ENCODE measurements at places on chromosomes 7 and 10.

DNA sequence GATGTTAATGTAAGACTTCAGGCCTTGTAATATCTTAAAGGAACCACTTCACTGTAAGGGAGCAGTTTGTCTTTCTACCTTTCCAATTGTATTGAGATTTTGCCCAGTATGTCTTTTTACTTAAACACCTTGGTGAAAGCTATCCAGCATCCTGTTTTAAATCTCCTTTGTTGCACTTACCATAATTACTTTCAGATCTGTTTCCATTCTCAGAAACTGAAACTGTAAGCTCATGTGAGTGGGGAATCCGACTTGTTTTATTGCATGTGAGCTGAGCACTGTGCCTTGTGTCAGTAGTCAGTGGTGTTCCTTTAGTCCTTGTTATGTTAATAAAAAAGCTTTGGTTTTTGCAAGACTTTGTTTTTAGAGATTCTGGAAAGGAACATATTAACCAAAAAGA, 42.2 kb downstream of the BMPR1A start:
- no peak for DNase-seq

GRCh38 chr10:35451151-35452016, 115.1 kb downstream of the CCNY start:
- DNase-seq, result peak; percentile 77

- DNase-seq, result no peak
Measured at GRCh38 chr10:100824886-100825285, 79.5 kb downstream of the PAX2 start.

DNA sequence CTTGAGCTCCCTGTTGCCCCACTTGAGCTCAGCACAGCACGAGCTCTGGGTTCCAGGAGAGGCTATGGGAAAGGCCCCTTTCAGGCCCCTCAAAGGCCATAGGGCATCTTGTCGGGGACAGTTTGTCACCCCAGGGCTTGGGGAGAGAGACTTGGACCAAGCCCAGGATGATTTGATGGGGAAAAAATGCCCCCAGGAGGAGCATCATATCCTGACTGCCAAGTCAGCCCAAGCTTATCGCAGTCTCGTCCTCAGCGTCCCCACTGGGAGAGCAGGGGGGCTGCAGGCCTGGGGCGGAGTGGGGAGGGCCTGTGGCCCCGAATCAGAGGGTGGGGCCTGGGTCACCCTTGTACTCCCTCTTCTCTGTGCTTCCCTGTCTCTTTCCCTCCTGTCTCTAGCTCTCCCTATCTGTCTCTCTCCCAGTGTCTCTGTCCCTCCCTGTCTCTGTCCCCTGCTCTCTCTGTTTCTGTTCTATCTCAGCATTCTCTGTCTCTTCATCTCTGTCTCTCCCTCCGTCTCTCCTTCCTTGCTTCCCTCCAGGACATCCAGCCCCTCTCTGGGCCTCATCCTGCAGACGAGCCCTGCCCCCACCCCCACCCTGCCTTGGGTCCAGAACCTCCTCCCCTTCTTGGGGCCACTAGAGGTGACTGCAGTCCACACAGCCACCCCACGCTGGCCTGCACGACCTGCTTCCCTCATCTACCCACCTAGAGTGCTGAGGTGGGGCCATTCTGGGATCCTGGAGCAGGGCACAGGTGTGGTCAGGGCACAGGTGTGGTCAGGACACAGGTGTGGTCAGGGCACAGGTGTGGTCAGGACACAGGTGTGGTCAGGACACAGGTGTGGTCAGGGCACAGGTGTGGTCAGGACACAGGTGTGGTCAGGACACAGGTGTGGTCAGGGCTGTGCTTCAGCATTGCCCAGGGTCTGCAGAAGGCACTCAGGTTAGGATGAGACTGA, 17.3 kb upstream of the GRIFIN start:
- DNase-seq, result no peak

- DNase-seq, result no peak
Measured at GRCh38 chr10:55369670-55370420, 568.8 kb upstream of the PCDH15 start.

GRCh38 chr7:46707973-46708372, 786.9 kb upstream of the IGFBP3 start:
- DNase-seq, result no peak

- no peak for DNase-seq
Measured at GRCh38 chr7:14833707-14834106, 68.8 kb downstream of the DGKB start.

- DNase-seq, result no peak
Measured at GRCh38 chr7:21543528-21544302, 876 bp downstream of the DNAH11 start.

GRCh38 chr10:73781879-73782748, at the start of gene CHCHD1:
Gene CHCHD1, plus strand, starts transcription at chr10:73782048. Its CDS starts 28 bp downstream, at chr10:73782076.
- DNase-seq, result peak; percentile 92

DNA sequence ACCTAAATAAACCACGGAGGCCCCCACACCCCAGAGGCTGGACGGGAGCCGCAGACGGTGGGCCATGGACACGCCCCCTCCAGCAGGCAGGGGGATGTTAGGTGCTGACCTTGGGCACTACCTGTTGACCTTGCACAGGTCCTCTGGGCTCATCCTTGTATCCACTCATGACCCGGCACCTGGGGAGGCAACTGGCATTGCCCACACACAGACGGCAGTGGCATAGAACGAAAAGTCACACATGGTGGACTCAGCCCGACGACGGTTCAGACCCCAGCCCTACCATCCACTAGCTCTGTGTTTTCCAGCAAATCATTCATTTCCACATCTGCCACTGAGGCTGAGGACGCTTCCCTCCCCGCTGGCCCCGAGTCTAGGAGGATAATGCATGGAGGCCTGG, 247.7 kb upstream of the PPP2R2D start:
- DNase-seq, result no peak

DNA sequence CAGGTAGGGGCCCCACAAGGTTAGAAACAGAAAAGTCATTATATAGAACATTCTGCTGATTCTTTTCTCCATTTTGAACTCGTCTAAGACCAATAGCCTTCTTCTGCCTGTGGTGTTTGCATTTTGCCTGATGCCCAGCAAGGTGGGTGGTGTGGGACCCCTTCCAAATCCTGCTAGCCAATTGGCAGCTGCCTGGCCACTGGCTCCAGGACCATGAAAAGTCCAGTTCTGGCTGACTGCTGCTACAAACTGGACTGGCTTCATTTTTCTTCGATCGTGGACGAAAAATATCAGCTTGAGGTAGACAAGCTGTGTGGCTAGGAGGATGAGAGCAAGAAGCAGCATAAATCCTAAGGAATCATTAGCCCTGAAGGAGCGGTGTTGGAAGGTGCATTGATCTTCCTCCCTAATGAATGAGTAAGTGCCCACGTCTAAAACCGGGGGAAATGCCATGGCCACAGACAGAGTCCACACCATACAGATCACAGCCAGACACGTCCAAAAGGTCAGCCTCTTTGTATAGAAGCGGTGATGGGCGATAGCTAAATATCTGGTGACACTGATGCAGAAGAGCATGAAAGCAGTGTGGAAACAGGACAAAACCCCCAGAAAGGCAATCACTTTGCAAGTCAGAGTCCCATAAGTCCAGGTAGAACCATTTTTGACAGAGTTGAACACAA, 2.7 kb downstream of the GPR85 start:
- no peak for DNase-seq

- peak; percentile 41 for DNase-seq
Measured at GRCh38 chr7:111975346-111975745, 230.9 kb downstream of the DOCK4 start.

GRCh38 chr10:122471531-122472177, 10.3 kb downstream of the HTRA1 start:
- no peak for DNase-seq

DNA sequence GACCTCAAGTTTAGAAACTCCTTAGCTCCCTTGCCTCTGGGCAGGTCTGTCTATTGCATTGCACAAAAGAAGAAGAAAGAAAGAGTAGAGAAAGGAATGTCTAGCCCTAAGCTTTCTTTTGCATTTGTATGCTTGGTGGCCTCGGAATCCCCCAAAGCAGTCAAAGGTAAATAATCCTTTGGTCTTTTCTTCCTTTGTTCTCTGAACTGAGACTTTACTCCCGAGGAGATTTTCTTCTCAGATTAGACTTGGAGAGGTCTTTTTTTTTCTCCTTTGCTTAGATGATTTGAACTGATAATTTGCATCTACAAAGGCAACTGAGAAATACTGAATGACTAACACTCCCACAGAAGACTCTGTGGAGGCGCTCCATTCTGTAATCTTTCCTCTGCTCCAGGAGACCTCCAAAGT, 93.2 kb downstream of the AKR1D1 start:
- no peak for DNase-seq

GRCh38 chr10:124663766-124664360, 80.3 kb downstream of the FAM53B start:
- no peak for DNase-seq

- no peak for DNase-seq
Measured at GRCh38 chr10:33199731-33200232, 134.7 kb downstream of the NRP1 start.

- DNase-seq, result no peak
Measured at GRCh38 chr10:114825513-114826253, 4.1 kb downstream of the FHIP2A start.

DNA sequence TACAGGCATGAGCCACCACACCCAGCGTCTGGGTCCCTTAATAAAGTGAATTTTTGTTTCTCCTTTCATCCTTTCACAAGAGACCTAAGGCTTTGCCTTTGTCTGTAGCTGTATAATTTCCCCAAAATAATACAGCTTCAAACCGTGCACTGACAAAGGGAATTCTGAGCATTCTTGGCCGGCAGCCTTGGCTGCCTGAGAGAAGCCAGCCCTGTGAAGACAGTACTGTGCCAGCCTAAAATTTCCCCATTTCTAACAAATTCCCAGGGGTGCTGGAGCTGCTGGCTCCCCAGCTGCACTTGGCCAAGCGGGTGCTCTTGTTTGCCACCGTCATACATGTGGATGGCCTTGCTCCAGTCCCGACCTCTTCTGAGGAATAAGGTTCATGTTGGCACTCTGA, 106.2 kb downstream of the ZMYND11 start:
- no peak for DNase-seq

DNA sequence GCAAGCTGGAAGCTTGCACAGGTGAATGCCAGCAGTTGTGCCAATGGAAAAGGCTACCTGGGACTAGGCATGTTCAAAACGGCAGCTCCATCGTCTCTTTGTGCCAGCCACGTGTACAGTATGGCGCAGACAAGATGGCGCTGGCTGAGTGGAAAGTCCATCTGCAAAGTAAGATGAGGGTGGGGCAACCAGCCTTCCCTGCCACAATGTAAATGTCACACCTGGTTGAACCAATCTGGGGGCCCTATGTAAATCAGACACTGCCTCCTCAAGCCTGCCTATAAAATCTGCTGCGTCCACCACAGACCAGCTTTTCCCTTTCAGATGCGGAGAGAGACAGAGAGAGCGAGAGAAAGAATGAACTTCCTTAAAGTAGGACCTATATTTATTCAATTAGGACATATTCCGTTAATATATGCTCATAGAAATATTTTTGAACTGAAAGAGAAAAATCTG, 18.5 kb upstream of the C7orf33 start:
- no peak for DNase-seq

GRCh38 chr10:64211466-64211865, 690.3 kb downstream of the REEP3 start:
- no peak for DNase-seq

GRCh38 chr7:128933180-128933891, 4.4 kb upstream of the IRF5 start:
- peak; percentile 77 for DNase-seq

DNA sequence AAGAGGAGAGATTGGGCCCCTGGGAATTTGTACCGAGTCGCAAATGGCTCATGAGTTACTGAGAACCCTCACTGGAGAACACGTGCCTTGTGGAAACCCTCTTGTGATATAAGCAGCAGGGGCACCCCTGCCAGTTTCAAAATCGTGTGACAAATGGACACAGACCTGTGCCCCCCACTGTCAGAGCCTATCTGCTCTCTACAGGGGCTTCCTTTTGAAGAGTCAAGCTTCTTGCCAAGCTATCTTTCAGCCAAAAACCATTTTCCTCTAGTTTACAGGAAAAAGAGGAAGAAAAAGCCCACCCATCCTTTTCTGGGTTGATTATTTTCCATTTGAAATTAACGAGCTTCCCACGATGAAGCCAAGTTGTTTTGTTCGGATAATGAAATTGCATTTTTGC, 64.1 kb upstream of the MPP7 start:
- DNase-seq, result no peak

GRCh38 chr10:60350400-60350799, 39.3 kb downstream of the ANK3 start:
- no peak for DNase-seq

DNA sequence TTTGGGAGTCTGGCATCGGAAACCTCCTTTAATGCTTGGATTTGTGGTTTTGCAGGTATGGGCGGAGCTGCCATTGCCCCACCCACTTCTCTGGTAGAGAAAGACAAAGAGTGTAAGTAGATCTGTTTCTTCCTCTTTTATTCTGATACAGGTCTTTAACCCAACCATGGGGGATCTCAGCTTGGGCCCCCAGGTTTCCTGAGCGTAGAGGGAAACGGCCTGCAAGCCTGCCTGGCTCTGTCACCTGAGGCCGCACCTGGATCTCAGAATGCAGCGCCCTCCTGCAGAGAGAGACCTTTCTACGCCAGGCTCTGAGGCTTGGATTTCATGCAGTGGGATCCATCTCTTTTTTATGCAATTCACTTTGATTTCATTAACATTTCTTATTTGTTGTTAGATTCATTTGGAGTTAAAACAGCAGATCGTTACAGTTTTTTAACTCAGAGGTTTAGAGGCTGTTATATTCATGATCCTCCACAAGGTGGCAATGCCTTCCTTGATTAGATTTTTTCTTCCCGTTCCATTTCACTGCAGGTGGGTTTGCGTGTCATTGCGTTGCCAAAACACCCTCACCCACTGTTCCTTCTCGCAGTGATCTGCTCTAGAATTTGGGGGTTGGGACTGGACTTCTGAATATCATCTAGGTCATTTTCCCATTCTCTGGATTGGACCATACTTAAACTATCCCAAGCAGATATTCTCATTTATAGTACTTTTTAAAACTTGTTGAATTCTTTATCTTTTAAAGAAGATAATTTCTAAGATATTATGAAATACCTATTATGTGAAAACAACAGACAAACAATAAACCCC, 20.0 kb downstream of the RBM17 start:
- DNase-seq, result peak; percentile 66

DNA sequence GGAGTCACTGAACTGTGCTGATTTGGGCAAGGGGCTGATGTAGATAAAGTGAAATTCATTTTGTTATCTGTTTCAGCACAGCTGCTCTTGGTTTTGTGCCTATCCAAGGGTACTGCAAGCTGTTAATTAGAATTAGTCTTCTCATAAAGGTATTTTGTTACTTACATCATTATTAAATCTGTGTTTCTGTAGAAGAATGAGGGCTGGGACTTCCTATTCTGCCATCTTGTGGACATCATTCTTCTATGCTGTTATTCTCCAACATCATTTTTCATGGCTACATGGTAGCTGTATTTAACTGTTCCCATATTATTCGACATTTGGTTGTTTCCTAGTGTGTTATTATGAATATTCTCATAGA, 76.2 kb upstream of the CCDC71L start:
- no peak for DNase-seq

- no peak for DNase-seq
Measured at GRCh38 chr10:36534471-36535002, 590.9 kb upstream of the ANKRD30A start.

Measured in inflammatory macrophage (primary cell).